ENCODE measurements at places on chromosomes 4 and X. TPM values are rescaled to one million over a fixed set of nuclear protein-coding genes. Genes with fewer than 3 reads are reported as not detected.

GRCh38 chrX:86263526-86263925 is 115.3 kb downstream of the DACH2 start:
- DNase-seq, result no peak

DNA sequence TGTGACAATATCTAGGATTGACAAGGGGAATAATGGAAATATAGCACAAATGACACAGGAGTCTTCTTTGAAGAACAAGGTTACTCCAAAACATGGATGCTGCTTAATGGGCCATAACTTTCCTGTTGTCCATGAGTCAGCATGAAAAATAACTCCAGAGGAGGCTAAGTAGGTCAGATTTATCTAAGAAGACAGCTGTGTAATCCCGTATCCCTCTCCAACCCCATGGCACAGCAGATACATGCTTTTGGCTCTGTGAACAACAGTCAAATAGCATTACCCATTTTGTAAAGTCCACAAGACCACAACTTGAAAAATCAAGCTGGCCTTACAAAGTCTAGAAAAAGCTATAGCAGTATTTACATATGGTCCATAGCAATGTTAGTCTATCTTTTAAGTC is 2.1 kb upstream of the TMEM131L start:
- peak; percentile 77 for DNase-seq

The PDCL2 gene
- total RNA-seq, result not detected

DNA sequence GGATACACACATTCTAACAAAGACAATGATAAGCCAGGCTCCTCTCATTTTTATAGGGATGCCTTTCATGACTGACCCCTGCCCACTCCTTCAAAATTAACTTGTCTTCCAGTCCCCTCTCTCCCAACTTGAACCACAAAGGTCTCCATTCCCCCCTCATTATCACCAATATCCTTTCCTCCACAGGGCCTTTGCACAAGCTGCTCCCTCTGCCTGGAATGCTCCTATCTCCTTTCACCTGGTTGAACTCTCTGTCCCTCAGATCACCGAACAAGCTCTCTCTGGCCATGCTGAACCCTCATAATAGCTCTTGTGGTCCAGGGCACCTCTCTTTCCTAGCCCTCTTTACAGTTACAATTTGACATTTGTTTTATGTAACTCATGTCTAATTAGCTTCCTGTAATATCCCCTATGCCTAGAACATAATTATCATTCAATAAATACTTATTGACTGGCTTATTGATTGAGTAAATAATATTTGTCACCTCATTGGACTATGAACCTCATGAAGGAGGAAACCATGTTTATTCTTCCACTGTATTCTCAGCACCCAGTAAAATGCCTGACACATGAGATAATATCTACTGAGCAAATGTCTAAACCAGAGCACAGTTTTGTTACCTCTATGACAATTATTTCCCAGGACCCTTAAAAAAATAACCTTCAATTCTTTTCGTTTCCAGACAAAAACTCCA is 266.3 kb upstream of the RASGEF1B start:
- no peak for DNase-seq

The G3BP2 gene
- 338 TPM for total RNA-seq

DNA sequence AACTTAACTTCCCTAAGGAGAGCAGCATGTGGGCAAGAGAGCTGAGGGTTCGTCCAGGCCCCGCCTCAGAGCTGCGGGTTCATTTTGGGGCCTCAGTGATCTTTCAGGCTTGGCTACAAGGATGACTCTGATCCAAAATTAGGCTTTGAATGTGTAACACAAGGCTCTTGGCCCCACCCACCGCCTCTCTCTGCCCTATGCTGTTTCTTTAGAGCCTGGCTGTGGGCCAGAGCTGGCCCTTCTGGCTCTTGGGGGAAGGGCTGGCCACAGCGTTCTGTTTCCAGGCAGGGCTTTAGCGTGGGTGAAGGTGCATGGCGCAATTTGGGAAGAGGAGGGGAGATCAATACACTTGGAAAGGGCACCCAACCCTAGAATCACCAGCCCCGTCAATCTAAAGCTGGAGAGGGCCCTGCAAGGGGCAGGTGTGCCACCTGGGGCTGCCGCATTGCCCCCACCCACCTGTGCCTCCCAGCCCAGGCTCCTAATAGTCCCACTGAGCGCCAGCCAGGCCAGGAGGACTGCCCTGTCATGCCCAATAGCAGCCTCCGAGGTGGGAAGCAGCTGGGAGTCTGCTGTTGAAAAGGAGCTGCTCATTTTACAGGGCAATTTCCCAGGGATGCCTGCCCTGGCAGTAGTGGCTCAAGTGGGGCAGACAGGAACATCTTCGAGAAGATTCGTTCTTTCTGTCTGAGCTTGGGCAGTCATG is 84.5 kb upstream of the MAML3 start:
- DNase-seq, result peak; percentile 95

- DNase-seq, result no peak
These were observed 56.2 kb upstream of the GPRIN3 start for GRCh38 chr4:89363786-89364185.

- peak; percentile 97 for DNase-seq
These were observed at the start of gene PYURF for GRCh38 chr4:88523325-88524129. PYURF (minus strand) TSS chr4:88523776; CDS start chr4:88523700, 76 bp downstream.
